RWPE2 (cell line): ENCODE measurements at places on chromosomes 5 and 9.

GRCh38 chr5:167147879-167148278 lies 1143.6 kb upstream of the WWC1 start:
- DNase-seq, result no peak

DNA sequence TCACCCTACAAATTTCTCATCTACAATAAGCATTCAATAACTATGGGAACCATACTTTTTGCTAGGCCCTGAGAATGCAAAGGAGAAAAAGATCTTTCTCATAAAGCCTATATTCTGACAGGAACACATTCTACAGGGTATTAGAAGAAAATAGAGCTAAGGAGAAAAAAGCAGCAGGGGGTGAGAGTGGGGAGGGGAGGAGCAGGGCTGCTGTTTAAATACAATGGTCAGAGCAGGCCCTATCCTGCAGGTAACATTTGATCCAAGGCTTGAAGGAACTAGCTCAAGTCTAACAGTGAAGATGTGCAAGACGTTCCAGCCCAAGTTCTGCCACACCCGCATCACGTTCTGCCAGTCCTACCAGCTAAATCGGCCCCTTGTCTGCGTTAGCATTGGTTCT lies 89.7 kb downstream of the ELAVL2 start:
- no peak for DNase-seq

DNA sequence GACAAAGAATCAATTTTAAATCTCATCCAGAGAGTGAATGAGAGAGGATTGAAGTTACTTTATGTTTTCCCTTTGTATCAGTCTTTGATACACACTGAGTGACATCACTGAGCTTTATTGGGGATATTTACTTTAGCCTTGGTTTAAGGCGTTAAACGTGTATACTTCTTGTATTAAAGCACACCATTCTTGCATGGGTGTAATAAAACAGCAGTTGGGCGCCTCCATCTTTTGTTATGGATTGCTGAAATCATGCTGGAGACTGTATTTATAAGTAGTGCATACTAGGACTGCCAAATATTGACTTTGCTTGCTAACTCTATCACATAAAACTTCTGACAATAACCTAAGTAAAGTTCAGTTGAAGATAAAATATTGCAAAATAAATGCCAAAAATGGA lies 1755.8 kb upstream of the WWC1 start:
- no peak for DNase-seq

GRCh38 chr5:65874241-65874640 lies 52.1 kb upstream of the ERBIN start:
- no peak for DNase-seq

GRCh38 chr9:113947941-113948340 lies 71.8 kb downstream of the ZNF618 start:
- DNase-seq, result no peak

DNA sequence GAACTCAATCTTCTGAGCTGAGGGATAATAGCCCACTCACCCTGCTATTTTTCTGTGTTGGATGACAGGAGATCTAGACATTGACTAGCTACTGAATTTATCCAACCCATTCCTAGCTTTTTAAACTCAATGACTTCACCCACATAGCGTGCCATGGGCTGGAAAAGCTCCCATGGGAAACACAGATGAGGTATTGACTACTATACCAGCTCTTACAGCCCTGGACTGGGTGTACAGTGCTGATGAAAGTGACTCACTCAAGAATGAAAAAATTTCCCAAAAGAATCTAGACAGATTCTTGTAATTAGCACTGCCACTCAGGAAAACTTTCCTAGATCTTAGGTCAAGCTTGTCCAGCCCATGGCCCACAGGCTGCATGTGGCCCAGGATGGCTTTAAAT lies 72.7 kb upstream of the NREP start:
- DNase-seq, result no peak

- no peak for DNase-seq
Measured at GRCh38 chr9:97849980-97850379, 3.0 kb upstream of the FOXE1 start.

DNA sequence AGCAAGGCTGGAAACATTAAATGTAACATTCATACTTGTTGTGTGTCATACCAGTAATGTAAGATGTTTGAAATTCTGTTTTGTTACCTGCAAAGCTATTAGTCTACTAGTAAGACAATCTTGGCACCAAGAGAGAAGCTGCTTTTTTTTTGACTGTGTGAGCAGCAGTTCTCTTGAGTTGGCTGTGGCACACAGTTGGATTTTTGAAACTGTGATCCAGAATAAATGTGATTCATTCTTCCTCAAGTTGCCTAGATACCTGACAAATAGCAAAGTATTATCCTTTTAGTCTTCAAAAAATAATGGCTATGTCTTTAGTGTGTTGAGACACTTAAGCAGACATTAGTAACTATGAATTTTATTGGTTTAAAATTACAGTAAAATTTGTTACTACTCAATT lies 57.2 kb upstream of the HAPLN1 start:
- no peak for DNase-seq

DNA sequence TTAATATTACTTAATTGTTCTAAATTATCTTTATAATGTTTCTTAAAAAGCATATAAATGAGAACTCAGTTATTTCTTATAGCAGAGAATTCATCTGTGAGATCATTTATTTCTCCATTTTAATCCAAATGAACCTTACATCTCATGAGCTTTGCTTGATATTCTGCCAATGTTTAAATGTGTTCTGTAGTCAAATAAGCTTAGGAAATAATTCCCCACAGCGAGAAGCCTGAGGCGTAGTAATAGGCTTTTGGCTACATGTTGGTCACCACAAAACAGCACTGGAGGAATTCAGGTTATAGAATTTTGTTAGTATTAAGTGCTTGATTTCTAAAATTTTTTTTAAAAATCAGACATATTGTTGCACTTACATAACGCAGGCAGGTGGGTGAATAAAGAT lies 585.3 kb upstream of the RORB start:
- DNase-seq, result no peak

- DNase-seq, result no peak
Measured at GRCh38 chr5:132214491-132214890, 13.2 kb downstream of the P4HA2 start.

GRCh38 chr5:91434348-91434747 lies 51.2 kb upstream of the ARRDC3 start:
- DNase-seq, result no peak

- no peak for DNase-seq
Measured at GRCh38 chr5:86679529-86679928, 61.8 kb downstream of the COX7C start.

GRCh38 chr9:111803924-111804323 lies 9.2 kb upstream of the SHOC1 start:
- no peak for DNase-seq

GRCh38 chr9:77015327-77016048 lies 4.0 kb upstream of the FOXB2 start:
- DNase-seq, result no peak

DNA sequence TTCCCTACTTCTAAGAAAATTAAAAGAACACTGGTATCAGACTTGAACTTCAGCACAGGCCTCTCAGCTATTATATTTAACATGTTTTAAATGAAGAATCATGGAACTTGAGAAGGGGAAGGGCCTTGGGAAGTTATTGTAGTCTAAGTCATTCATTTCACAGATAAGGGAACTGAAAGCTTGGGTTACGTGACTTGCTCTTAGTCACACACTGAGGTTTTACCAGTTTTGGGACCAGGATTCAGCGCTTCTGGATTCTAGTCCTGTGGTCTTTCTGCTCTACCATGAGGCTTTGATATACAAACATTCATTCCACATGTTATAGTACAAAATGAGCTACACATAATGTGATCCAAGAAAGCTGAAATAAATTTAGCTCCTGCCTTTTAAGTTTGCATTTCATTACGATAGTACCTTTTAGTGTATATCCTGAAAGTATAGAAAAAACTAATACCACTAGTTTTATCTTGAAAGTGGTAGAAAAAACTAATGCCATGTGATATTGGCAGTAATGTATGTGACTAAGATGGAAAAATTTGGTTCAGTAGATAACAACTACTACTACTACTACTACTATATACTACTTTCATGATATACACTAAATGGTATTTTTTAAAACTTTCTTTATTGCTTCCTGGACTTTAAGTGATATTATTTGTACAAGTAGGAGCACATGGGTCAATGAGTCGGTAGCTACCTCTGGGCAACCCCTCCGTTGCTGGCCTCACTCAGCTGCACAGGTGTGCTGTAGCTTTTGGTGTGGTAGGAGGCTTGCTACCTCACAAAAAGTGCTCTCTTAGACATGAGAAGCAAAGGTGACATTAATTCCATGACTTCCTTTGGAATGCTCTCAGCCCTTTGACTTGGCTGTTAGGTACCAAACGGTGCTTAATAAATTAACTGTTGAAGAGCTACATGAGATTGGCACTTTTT lies 40.7 kb downstream of the F2RL2 start:
- no peak for DNase-seq

- DNase-seq, result no peak
Measured at GRCh38 chr5:1244976-1245375, 19.8 kb downstream of the SLC6A18 start.

- no peak for DNase-seq
Measured at GRCh38 chr9:90834828-90835595, 33.4 kb downstream of the SYK start.

GRCh38 chr9:6552498-6553121 lies 92.9 kb downstream of the GLDC start:
- DNase-seq, result no peak
